Fibroblast of skin of right biceps (primary cell): ENCODE measurements at places on chromosomes 7 and 10.

DNA sequence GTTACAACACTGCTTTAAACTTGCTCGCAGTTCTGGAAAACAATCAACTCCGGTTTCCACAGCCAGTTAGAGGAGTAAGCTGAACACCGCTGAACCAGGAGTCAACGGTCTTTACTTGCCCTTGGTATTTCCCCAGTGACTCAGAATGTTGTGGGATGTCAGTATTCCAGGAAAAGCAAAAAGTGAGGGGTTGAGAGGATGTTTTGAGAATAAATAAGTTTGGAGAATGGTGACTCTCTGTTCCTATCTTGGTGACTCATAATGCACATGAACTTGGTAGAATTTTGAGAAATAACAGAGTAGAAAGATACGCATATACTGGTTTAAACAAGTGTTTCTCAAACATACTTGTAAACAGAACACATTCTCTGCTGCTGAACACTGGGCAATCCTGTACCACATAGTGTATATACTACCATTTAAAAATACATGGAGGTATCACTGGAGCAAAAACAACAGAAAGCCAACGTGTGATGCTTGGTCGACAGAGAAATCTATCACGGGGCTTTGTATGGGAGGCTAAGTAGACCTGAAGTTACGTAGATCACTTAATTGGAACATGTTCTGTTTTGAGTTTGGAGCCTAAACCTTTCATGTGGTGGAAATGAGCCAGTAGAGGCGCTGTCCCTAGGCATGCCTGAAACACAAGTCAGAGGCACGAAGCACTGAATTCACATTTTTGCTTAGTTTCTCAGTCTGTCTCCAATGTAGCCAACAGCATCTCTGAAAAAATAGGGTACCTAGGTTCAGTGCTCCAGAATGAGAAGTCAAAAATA, 534.3 kb downstream of the PARD3 start:
- DNase-seq, result peak; percentile 96

- DNase-seq, result no peak
Observed at GRCh38 chr7:12300415-12300814, 89.3 kb downstream of the TMEM106B start.

GRCh38 chr10:100489396-100489795, 26.6 kb downstream of the WNT8B start:
- DNase-seq, result no peak

DNA sequence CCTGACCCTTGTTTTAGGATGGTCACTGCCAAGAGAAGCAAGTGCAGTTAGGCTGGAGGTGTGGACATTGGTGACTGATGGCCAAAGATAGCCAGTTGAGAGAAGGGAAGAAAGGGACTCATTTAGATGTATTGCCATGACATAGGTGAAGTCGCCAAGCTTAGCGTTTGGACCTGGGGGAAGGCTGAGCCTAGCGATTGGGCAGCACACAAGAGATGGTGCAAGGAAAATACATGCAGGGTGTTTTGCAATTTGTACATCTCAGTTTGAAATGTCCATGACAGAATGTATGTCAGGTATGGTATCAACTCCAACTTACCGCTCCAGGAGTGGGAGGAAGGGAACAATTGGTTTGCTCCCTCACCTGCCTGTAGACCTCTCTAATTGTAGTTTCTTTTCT, 134.3 kb downstream of the MAPK8 start:
- DNase-seq, result no peak

GRCh38 chr10:368579-369220, 233.4 kb downstream of the ZMYND11 start:
- DNase-seq, result no peak

- no peak for DNase-seq
Observed at GRCh38 chr10:44769450-44769849, 141.7 kb upstream of the TMEM72 start.

GRCh38 chr7:102432442-102433218, 745 bp upstream of the ORAI2 start:
- no peak for DNase-seq

DNA sequence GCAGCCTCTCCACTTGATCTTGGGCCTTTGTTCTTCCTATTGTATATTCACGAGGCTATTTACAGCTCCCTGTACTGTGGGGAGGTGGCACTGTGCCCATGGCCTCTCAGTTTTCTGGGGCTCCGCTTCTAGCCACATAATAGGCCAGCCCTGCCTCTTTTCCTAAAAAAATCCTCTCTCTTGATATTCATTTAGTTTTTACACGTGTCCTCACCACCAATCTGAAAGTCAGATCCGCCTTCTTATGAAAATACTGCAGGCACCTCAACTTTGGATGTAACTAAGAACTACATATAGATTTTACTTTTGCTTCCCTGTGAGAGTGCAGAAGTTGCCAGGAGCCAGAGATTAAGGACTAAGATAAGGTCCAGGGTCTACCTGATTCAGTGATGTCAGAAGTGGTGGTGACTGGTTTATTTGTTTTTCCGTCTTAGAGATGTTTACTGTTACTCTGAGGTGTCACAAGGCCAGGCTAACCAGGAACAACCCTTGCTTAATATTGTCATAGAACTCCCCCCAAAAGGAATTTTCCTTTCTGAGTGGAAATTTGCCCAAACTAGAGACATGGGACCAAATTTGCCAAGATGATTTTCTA, 7.8 kb downstream of the BAMBI start:
- no peak for DNase-seq

GRCh38 chr7:131653418-131654248, 97.2 kb upstream of the PODXL start:
- peak; percentile 52 for DNase-seq

DNA sequence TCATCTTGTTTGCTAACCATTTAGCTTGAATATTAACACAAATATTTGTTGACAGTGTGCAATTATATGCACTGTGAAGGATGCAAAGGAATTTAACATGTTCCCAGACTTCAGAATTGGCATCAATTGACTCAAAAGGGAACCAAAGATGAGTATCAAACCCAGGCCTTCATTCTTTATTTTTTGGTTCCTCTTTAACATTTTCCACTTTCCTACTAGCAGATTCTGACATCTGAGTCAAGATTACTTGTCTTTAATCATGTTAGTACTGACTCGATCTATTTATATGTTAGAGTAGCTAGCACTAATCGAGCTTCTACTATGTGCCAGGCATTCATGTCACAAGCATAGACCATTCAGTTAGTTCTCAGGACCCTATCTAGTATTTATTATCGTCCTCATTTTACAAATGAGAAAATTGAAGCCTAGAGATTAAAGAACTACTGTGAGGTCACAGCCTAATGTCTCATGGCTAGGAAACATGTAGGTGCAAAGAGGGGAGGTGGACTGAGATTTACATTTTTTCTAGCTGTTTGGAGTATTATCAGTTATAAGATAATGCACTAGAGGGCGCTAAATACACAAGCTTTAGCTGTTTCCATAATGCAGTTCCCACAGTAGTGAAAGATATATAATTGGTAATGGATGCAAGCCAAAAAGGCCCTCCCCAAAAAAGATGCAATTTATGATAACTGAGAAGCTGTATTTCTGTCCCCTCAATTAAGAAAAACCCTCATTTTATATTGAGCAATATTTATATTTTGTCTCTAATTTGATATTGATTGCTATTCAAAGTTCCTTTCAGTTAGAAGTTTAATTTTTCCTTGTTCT, 32.9 kb upstream of the KMT2E start:
- peak; percentile 60 for DNase-seq

GRCh38 chr10:51743146-51743545, 43.8 kb upstream of the CSTF2T start:
- peak; percentile 16 for DNase-seq

DNA sequence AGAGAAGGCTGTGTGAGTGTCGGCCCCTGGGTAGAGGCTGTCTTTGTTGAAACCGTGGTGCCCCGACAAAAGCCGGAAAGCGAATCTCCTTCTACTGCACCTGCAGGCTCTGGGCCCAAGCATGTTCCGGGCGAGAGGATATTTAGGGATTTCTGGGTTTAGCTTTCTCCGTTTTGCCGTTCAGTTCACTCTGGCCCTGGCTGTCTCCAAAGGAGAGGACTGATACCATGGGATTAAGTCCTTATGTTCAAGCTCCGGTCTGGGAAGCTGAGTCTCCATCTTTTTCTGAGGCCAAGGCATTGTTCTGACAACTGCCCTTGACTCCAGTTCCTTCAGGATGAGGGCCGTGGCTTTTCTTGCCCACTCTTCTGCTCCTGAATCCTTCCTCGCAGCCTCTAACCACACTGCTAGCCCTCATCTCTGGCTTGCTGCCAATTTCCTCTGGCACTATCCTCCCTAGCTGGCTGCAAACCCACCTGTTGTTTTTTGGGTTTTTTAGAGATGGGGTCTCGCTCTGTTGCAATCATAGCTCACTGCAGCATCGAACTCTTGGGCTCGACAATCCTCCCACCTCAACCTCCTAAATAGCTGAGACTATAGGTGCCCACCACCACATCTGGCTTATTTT, 206.8 kb downstream of the SKIDA1 start:
- no peak for DNase-seq

DNA sequence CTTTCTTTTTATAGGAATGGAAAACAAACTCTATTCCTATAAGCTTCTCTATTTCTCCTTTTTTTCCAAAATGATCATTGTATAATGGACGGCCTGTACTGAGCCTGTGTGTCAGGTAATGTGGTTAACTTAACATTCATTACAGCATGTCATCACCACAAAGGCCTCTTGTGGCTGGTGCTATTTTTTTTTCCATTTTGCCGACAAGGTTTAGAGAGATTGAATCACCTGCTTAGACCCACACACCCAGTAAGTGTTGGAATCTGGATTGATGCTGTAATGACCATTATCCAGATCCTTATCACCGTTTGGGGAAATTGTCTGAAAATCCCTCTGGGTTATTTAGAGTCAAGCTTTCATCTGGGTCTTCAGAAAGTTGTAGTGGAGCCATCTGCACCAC, 18.5 kb downstream of the AKR1B15 start:
- no peak for DNase-seq

GRCh38 chr7:139588632-139589031, 65.1 kb downstream of the CLEC2L start:
- no peak for DNase-seq

- DNase-seq, result no peak
Observed at GRCh38 chr10:133306097-133306476, 2.6 kb downstream of the TUBGCP2 start.

GRCh38 chr7:134457210-134457609, 1.7 kb downstream of the AKR1B1 start:
- DNase-seq, result peak; percentile 49

- DNase-seq, result no peak
Observed at GRCh38 chr10:7444551-7445121, 33.8 kb upstream of the SFMBT2 start.

GRCh38 chr10:92997620-92998019, 63.0 kb upstream of the CYP26C1 start:
- DNase-seq, result peak; percentile 19

GRCh38 chr10:124217906-124218804, 124.8 kb upstream of the CHST15 start:
- DNase-seq, result no peak

DNA sequence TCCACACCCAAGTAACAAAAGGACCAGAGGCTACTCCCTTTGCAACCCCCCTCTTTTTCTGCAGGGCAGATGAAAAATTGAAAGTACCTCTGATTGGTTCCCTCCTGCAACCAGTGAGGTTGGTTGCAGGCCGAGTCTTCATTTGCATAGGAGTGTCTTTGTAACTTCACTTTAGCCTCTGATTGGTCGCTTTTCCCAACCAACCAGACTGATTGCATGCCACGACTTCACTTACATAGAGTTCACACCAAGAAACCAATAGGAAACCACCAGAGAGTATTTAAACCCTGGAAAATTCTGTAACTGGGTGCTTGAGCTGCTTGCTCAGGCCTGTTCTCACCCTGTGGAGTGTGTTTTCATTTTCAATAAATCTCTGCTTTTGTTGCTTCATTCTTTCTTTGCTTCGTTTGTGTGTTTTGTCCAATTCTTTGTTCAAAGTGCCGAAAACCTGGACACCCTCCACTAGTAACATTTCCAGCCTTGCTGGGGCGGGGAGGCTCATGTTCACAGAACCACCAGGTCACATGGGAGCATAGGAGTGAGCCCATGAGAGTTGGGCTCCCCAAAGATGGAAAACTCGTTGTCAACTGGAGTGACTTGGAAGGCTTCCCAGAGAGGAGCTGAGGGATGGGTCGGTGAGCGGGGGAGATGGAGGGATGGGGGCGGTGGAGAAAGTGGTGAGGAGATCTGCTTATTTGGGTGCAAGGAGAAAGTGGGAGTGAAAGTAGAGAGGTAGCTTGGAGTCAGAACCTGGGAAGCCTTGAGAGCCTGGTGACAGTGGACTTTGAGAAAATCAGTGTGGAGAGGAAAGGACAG, 223.6 kb downstream of the GFRA1 start:
- no peak for DNase-seq

DNA sequence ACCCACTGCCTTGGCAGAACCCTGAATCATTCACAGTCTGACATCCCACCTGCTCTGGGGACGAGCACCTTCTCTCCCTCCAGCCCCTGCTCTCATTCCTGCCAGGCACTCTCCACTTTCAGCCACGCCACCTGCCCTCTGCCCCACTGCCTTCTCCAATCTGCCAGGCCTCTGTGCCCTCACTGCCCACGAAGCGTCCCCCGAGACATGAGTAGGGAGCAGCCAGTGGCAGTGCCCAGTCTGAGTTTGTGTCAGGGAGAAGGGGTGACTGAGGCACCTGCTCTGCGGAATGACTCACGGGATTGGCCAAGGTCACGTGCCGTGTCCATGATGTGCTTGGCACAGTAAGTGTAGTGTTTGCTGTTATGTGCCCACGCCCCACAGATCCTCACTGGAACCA, 215.2 kb upstream of the PPP2R2D start:
- no peak for DNase-seq

- DNase-seq, result no peak
Observed at GRCh38 chr10:100828738-100829096, 83.3 kb downstream of the PAX2 start.

DNA sequence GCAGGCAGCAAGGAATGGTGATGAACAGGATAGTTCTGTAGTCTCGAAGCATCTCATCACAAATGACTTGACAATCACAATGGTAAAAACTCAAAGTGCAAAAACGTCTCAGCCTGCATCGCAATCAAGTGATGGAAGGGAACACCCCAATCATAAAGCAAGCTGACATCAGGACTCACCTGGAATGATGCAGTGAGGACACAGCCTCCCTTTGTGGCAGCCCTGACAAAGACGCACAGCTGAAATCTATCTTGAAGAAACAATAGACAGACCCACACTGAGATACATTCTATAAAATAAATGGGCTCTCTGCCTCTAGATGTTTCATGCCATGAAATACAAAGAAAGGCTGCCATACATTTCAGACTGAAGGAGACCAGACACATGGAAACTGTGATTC, 748.0 kb upstream of the IGFBP3 start:
- DNase-seq, result no peak

DNA sequence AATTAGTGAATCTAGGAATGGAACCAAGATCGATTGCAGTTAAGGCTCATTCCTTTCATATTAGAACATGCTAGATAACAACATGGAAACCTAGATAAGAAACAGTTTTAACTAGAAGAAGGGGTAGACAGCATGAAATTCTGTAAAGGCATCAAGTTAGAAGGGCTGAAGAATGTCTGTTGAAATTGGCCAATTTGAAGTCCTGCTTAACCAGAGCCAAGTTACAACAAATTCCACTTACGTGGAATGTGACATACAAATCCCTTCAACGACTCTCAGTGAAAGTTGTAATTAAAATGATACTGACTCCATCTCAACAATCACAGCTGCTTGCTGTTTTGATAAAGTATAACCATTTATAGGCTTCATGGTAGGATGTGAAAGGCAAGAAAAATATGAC, 1065.7 kb downstream of the DNAJB9 start:
- DNase-seq, result no peak

GRCh38 chr10:30088178-30088577, 28.8 kb upstream of the JCAD start:
- no peak for DNase-seq

GRCh38 chr10:35511647-35512046, 93.5 kb upstream of the GJD4 start:
- DNase-seq, result no peak
